Activated naive CD8-positive, alpha-beta T cell treated with anti-CD3 and anti-CD28 coated beads, Interleukin-2, amount 50 U/mL, for 24 hours (primary cell): ENCODE measurements at places on chromosomes 6 and 20.

DNA sequence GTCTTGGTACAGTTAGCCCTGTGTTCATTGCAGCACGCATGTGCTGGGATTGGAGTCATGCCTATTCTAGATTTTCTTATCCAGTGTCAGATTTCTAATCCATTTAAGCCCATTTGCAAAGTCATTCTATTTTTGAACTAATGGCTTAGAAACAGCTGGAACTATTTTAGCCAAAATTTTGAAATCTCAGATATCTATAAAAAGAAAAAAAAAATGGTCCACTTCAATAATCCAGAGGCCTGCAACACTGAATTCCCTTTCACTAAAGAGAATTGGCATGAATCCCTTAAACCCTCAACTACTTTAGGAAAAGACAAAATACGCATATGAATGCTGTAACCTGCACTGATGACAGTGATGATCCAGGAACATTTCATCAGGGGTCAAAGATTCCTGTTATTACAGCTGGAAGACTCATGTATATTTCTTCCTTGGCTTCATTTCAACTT is 1.5 kb downstream of the COL21A1 start:
- no peak overlapping the region for H3K4me3 ChIP-seq
- no peak overlapping the region for H3K27ac ChIP-seq
- H3K4me1 ChIP-seq = no peaks in the 10 kb centered on the region
- H3K36me3 ChIP-seq = no peaks in the 10 kb centered on the region
- no peak for DNase-seq

DNA sequence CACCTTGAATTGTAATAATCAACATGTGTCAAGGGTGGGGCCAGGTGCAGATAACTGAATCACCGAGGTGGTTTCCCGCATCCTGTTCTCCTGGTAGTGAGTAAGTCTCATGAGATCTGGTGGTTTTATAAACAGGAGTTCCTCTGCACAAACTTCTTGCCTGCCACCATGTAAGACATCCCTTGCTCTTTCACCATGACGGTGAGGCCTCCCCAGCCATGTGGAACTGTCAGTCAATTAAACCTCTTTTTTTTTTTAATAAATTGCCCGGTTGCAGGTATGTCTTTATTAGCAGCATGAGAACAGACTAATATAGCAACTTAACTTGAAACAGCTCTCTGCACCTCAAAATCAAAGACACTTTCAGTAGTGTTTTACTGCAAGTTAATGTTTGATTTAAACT is 121.6 kb downstream of the OGFRL1 start:
- H3K4me1 ChIP-seq = no peaks in the 10 kb centered on the region
- no peak for DNase-seq
- no peak overlapping the region for H3K4me3 ChIP-seq
- no peaks in the 10 kb centered on the region for H3K36me3 ChIP-seq

DNA sequence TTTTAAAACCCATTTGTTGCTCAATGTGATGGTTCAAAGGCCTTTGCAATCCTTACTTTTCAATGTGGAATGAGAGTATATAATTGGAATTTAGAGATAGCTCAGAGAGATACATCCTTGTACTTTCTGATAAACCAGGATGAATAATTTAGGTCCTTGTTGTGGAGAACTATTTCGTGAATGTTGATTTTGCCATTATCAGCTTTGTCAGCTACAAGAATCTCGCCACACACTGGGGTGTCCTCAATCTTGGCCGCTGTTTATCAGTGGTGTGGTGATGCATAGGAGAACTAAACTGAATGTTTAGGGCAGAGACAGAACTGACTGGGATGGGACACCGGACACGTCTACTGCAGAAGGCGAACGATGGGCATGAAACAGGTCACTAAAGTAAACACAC is 111.2 kb upstream of the SLC35B3 start:
- DNase-seq = no peak
- H3K27ac ChIP-seq = no peak overlapping the region
- no peak overlapping the region for H3K4me3 ChIP-seq
- H3K27me3 ChIP-seq = no peaks in the 10 kb centered on the region
- H3K36me3 ChIP-seq = no peaks in the 10 kb centered on the region

GRCh38 chr6:96816301-96816817 is 20.9 kb downstream of the GPR63 start:
- peaks cover 9% of the 10 kb centered on the region for H3K4me1 ChIP-seq
- H3K27me3 ChIP-seq = peaks cover 3% of the 10 kb centered on the region
- no peak for DNase-seq

DNA sequence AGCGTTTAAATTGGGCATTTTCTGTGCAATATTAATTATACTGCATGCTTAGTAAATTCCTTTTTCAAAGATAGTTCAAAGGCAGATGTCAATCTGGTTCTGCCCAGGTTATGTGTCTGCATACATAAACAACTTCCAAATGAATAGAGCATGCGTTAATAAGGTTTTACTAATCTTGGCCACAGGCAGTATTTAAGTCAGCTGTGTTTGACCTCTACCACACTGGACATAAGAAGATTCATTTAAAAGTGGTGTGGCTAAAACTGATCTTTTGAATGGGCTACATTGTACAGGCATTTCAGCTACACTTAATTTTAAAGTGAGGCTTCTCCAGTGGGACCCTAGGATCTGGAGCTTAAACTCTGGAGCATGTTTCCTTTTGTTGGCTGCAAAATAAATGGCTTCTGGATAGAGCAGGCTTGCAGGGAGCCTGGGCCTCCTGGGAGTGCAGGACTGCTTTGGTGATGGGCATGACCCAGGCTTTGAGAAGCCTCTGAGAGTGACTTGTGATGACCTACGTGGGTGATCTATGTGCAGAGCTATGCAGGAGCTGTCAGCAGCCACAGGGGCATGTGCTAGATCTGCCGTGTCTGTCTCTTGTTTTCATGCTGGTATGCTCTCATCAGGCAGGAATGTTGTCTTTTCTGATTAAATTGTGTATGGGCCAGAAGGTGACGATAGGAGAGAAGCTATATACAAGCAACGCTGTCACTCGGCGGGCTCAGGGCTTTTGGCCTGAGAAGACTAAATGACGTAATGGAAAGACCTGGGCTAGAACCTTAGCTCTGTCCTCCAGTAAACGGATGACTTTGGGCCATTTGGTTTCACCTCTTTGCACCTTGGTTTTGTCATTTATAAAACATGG is 331.2 kb downstream of the QKI start:
- H3K4me1 ChIP-seq = peaks cover 7% of the 10 kb centered on the region
- no peak overlapping the region for H3K27ac ChIP-seq
- H3K27me3 ChIP-seq = peaks cover 26% of the 10 kb centered on the region
- H3K36me3 ChIP-seq = no peaks in the 10 kb centered on the region

GRCh38 chr20:62702895-62703852 is 5.5 kb upstream of the NTSR1 start:
- peaks cover 4% of the 10 kb centered on the region for H3K4me1 ChIP-seq
- DNase-seq = peak; percentile 22
- peaks cover 9% of the 10 kb centered on the region for H3K27me3 ChIP-seq
- H3K4me3 ChIP-seq = no peak overlapping the region
- H3K36me3 ChIP-seq = no peaks in the 10 kb centered on the region
- peak overlapping the region; percentile 80 for H3K27ac ChIP-seq

- no peak overlapping the region for H3K4me3 ChIP-seq
- no peaks in the 10 kb centered on the region for H3K27me3 ChIP-seq
- peaks cover 16% of the 10 kb centered on the region for H3K4me1 ChIP-seq
- no peak overlapping the region for H3K27ac ChIP-seq
These were observed 34.0 kb downstream of the NT5E start for GRCh38 chr6:85483846-85484245.

DNA sequence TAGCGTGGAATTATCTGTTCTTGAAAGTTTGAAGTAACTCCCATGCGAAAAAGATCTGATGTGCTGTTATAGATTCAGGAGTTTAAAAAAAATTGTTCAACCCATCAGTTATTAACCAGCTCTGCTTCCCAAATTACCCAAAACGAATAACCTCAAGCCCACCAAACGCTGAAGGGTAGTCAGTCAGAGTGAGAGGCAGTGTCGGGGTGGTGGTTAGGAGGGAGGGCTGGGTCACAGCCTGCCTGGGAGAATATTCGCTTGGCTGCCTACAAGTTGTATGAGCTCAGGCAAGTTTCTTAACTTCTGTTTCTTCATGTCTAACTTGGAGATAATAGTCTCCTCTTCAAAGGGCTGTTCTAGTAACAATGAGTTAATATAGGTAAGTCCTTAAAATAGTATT is 114.6 kb downstream of the JPH2 start:
- no peak for DNase-seq
- peaks cover 2% of the 10 kb centered on the region for H3K27me3 ChIP-seq
- H3K27ac ChIP-seq = no peak overlapping the region
- H3K4me1 ChIP-seq = peaks cover 74% of the 10 kb centered on the region

DNA sequence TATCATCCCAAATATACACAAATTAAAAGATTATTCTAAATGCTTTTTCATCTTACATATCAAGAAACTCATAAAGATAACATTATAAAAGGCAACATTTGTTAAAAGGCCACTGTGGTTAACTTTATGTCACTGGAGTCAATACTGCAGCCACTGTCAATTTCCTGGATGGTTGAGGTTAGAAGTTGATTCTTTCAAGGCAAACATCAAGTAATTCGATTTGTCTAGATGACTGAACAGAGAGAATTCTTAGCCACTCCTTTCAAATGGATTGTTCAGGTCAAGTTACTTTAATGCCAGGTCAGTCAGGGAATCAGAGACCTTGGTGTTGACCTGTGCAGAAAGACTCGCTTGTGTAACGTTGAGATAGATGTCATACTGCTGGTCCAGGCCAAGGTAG is 44.4 kb upstream of the SIM1 start:
- no peaks in the 10 kb centered on the region for H3K4me1 ChIP-seq
- DNase-seq = no peak
- no peak overlapping the region for H3K4me3 ChIP-seq

DNA sequence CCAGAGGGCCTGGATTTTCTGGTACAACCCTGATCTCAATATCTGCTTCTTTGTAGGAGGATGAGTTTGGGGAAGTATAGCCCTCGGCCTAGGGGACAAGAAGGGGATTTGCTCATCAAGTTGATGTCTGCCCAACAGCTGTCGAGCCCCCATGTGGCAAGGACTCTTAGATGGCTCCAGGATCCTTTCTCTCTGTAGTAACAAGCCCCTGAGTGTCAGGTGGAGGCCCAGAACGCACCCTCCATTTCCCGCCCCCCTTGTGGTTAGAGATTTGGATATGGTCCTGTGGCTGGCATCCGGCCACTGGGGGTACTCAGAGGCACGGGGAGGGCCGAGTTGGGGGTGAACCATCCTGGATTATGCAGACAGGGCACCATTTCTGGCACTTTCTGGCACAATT is 50.1 kb downstream of the CTCFL start:
- no peak overlapping the region for H3K27ac ChIP-seq
- H3K27me3 ChIP-seq = no peaks in the 10 kb centered on the region
- peaks cover 39% of the 10 kb centered on the region for H3K4me1 ChIP-seq
- no peaks in the 10 kb centered on the region for H3K36me3 ChIP-seq
- DNase-seq = no peak
- H3K4me3 ChIP-seq = no peak overlapping the region

DNA sequence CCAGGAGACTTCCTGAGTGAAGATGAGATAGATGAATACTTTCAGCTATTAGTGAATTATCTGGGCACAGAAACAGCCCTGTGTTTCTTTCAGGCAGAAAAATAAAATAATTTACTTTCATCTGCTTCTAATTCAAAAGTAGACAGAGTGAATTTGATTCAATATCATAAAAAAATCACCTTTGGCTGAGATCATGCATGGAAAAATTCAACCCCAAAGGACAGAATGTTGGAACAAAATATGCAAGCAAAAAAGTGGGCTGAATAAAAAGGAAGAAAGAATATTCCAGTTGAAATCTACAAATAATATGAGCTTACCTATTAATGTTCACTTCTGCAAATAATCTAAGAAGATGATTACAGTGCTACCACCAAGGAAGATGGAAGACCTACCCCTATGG is 546.9 kb downstream of the TFAP2B start:
- no peaks in the 10 kb centered on the region for H3K36me3 ChIP-seq
- H3K27ac ChIP-seq = no peak overlapping the region
- H3K27me3 ChIP-seq = no peaks in the 10 kb centered on the region
- H3K4me3 ChIP-seq = no peak overlapping the region
- no peak for DNase-seq

DNA sequence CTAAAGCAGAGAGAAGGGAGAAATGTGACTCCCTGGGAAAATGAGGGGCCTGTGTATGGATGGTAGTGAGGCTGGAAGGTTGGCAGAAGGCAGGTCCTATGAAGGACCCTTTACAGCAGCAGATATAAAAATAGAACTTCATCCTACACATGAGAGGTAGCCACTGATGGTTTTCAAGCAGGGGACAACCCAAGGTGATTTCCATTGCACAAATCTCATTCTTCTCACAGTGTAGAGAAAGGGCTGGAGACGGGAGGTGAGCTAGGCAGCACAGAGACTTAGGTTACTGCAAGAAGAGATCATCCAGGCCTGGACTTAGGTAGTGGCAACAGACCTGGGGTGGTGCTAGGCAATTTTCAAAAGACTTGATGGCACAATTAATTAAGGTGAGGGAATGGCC is 30.7 kb downstream of the TRAM2 start:
- H3K4me1 ChIP-seq = peaks cover 4% of the 10 kb centered on the region
- no peak overlapping the region for H3K4me3 ChIP-seq
- H3K36me3 ChIP-seq = peaks cover 2% of the 10 kb centered on the region
- peak overlapping the region; percentile 10 for H3K27ac ChIP-seq

GRCh38 chr20:40768105-40768504 is 79.1 kb upstream of the MAFB start:
- no peak for DNase-seq
- no peak overlapping the region for H3K27ac ChIP-seq
- no peak overlapping the region for H3K4me3 ChIP-seq
- H3K4me1 ChIP-seq = no peaks in the 10 kb centered on the region
